Left cardiac atrium (tissue), 4 donors: ENCODE measurements at places on chromosomes 6 and 20. TPM values are rescaled to one million over a fixed set of nuclear protein-coding genes. Genes with fewer than 3 reads are reported as not detected.

GRCh38 chr20:57231951-57232428 lies 34.5 kb downstream of the BMP7 start:
- DNase-seq, result no peak

Gene KCNQ2
- total RNA-seq, result 0.91 TPM

- DNase-seq, result no peak
Observed at GRCh38 chr6:88810089-88810488, 153.3 kb downstream of the RNGTT start.

Gene SIRPB1
- 1.7 TPM for total RNA-seq

Gene SLC35B2
- total RNA-seq, result 23.3 TPM

Gene MOG
- 1.7 TPM for total RNA-seq

Gene HLA-DPA1
- total RNA-seq, result 54.1 TPM
